ENCODE measurements at places on chromosomes 2 and 18.

- no peak for DNase-seq
Measured at GRCh38 chr2:102755284-102755683, 6.5 kb upstream of the TMEM182 start.

GRCh38 chr2:174157053-174157452 is 91.3 kb downstream of the OLA1 start:
- DNase-seq = no peak

GRCh38 chr2:200443916-200444315 is 66.0 kb downstream of the KCTD18 start:
- DNase-seq = no peak

GRCh38 chr2:231803501-231804138 is 17.4 kb downstream of the COPS7B start:
- DNase-seq = no peak

DNA sequence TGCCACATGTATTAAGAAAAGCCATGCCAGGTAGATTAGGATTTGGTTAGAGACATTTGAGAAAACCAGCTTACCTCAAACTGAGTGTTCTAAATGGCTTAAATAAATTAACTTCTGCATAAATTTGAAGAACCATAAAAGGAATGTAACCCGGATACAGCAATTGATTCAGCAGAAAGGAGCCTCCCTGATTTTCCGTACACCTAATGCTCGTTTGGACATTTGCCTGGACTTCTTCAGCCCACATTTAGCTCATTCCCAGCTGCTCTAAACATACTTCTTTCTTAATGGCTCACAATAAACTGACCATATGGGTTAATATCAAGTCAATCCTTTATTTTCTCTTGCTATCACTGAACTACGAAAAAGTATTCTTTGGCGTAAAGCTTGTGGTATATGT is 392.4 kb downstream of the ZNF516 start:
- DNase-seq = no peak

- no peak for DNase-seq
Measured at GRCh38 chr2:205058409-205058808, 513.1 kb downstream of the PARD3B start.

DNA sequence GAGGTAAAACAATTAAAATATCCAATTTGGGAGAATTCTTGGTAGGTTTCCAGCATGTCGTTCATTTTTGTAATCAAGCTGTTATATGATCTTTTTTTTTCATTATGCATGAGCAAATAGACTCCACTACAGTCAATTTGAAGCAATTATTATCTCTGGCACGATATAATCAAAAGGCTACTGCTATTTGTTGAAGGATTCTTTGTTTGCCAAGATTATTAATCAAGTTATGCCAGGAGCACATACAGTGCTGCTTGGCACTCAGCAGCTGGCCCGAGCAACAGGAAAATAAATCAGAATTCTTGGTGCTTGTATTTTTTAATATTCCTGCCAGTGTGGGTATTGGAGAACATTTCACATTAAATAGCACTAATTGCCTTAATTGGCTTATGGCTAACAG is 279.5 kb downstream of the RND3 start:
- no peak for DNase-seq

GRCh38 chr2:177466337-177467195 is 74.0 kb downstream of the AGPS start:
- no peak for DNase-seq

DNA sequence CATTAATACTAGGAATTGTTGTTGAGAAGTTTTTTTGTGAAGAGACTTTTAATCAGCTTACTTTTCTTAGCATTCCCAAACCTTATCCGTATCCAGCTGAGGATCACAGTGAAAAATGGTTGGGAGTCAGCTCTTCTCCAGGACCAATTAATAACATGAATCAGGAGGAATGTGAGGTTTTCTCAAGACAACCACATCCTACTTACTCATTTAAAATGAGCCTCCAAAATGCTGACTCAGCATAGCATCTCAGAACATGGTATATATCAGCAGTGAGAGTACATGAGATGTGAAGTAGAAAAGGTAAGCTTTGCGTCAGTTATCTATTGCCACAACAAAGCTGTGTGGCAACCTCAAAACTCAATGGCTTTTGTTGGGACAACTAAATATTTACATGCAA is 140.3 kb downstream of the NRP2 start:
- DNase-seq = no peak

DNA sequence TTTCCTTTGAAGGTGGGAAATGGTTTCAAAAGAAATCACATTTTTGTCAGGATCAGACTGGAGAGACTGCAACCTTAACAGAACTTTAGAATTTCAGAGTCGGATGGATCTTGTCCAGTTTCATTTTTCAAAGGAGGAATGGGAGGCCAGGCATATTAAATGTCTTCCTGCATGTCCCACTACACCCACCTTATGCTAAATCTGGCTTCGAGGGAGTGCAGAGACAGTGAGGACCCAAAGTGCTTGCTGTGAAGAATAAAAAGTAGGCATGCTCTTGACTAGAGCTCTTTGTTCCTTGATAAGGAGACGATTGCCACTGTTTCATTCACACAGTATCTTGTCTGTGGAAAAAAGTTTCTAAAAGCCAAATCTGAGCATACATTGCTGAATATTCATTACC is 197.6 kb downstream of the SLC4A3 start:
- DNase-seq = no peak

- DNase-seq = no peak
Measured at GRCh38 chr18:13879492-13879891, 35.8 kb downstream of the MC2R start.

DNA sequence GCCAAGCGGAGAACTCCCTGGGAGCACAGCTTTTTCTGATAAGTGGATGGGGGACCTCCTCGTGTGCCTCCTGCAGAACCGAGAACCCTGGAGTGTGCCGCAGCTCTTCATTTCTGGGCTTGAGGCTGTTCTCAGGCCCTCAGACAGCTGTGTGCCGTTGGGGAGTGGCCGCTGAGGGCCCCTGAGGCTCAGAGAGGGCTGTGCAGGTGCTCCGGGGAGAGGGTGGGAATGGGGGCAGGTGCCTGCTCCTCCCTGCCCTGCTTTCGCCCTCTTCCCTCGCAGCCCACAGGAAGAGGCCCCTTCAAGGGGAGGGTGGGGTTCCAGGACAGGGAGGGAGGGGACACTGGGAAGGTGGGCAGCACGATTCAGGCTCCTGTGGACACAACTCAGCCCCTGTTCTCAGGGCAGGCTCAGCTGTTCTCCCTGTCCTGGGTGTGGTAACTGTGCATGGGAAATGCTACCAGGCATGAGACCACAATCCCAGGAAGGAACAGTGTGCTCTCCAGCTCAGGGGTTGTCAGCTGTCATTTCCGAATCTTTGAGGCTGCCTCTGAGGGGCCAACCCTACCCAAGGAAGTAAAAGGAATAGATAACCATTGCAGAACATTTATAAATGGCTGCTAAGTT is 11.3 kb downstream of the LCT start:
- DNase-seq = no peak

DNA sequence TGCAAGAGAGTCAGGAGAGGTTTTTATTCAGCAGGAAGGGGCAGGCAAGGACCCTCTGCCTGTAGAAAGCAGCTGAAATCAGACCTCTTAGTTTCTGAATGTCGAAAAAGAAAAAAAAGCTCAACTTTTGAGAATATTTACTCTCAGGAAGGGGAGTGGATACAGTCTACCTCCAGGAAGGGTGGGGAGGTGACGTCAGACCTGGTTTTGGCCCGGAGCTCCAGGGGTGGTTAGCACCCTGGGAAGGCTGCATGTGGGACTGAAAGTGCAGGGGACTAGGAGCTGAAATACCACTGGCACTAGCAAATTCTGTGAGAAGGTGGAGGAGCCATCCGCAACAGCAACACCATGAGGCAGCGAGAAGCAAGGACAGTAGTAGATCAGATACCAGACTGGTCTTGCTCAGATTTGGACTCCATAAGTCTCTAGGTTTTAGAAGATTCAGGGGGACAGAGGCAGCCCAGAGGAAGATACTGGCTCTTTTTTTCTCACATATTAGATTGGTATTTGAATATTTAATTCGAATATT is 19.8 kb downstream of the MC2R start:
- no peak for DNase-seq

DNA sequence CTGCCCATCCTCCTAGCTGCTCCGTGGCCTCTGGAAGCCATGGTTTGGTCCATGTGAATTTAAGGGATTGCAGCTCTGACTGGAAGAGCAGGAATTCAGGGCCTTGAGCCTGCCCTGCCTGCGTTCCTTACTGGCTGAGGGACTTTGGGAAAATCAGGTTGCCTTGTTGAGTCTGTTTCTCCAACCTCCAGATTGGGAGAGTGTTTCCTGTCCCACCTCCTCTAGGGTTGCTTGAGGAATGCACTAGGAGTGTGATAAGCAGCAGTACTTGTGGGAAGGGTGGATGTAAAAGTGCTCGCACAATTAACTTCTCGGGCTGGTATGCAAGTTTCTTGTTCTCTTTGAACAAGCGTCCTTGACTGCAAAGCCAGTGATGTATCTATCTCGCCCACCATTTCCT is 84.4 kb upstream of the YWHAQ start:
- no peak for DNase-seq

DNA sequence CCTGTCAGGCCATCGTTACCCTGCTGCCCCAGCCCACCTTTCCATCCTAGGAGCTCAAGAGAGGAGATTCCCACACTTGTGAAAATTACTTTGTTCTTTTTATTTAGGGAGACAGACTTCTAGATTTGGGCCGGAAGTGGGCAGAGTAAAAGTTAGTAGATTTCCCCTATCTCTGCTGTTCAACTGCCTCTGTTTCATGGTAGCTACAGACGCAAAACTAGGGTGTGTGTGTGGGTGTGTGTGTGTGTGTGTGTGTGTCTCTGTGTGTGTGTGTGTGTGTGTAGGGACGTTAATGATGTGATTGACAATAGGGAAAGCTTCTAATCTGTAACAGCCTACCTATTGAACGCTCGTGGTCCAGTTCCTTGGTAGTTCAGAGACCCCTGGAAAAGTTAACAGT is 438 bp downstream of the PSMA8 start:
- no peak for DNase-seq

DNA sequence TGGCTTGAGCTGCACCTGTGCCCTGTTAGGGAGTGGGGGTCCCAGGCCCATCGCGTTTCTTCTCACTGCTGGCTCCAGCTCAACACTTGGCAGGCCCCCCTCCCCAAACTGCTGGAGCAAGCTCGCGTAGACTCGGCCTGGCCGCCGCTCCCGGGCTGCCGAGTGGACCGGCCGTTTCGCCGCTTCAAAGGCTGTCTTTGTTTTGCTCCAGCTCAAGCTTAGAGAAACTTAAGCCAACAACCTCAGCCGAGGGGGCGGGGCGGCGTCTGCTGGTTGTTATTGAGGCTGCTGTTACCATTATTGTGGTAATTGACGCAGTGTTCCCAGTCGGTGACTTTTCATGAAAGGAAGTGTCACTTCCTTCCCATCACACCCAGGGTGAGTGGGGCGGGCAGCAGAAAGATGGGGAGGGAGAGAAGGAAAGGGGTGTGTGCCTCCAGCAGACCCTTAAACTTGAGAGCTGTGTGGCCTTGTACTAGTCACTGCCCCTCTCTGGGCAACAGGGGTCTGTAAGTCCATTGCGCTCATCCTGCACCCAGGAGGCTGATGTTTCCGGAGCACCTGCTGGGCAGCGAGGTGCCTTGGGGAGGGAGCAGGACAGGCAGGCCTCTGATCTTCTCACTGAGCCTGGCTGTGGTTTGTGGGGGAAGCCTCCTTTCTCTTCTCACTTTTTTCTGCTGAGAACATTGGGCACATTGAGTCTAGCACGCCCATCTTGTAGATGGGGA is 2.1 kb downstream of the ARID5A start:
- peak; percentile 89 for DNase-seq

DNA sequence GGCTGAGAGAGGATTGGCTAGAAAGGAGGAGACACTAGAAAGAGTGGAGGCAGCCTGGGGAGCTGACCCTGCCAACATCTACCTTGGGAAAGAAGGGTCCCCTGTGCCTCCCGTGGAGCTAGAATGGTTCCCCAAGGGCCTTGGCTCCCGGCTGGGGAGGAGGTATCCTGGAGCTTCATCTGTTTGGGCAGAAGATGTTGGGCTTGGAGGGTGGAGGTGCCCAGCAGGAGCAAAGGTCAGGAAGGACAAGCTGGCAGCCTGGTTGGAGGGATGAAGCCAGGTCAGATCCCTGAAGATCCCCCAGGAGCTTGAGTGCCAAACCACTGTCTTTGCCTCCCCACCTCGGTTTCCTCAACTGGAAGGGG is 2.9 kb downstream of the ATP6V1B1 start:
- no peak for DNase-seq

DNA sequence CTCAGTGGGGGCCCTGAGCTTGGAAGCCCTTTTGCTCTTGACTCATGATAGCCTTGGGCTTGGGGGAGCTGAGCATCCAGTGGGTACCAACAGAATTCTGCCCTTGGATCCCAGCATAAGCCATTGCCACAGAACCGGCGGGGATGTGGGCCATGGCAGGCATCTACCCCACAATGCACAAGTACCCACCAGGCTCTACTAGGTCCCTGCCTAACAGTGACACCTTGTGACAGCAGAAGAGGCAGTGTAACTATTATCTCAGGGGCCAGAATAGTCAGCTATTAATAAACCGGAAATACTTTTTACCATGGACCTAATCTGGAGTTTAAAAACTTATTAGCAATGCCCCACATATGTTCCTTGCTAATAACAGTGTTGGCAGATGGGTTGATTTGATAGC is 397.2 kb downstream of the TMEM182 start:
- no peak for DNase-seq

- DNase-seq = no peak
Measured at GRCh38 chr2:143528021-143528420, 398.8 kb downstream of the ARHGAP15 start.

DNA sequence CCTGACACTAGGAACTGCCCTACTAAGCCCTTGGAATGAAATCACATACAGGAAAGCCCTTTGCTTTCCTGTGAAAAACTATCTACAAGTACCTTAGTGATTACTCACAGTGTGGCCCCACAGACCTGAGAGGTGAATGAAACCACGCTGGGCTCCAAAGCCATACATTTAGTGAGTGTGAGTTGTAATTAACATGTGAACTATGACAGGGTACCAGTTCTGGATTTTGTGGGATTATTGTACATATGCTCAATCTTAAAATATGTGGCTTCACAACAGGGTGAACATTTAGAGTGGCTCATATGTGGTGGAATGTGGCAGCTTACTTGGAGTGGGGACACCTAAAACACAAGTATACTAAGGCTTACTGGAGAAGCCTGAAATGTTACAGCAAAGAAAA is 12.3 kb downstream of the KCTD1 start:
- DNase-seq = no peak

- DNase-seq = no peak
Measured at GRCh38 chr18:7668392-7668791, 101.3 kb downstream of the PTPRM start.

DNA sequence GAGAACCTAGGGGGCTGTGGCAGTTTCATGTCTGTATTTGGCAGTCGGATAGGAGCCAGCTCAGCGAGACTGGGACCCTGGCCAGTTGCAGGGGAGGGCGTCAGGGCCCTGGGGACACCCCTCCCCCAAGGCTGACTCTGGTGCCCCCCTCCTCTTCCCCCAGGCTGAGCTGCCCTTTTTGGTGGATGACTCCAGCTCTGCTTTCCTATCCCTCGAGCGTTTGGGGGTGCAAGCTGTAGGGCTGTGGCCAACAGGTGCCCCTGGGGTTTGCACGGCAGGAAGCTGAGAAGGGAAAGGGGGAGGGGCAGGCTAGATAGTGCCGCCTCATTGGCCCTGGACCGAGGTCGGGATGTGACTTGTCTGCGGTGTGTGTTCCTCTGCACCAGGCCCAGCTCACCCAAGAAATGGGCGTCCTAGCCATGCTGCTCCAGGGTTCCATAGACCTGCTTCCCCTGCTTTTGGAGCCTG is 26.4 kb downstream of the SPEG start:
- DNase-seq = no peak

GRCh38 chr2:200961674-200962073 is 1.8 kb downstream of the ORC2 start:
- no peak for DNase-seq

Measured in stimulated activated CD4-positive, alpha-beta T cell treated with anti-CD3 and anti-CD28 coated beads, Interleukin-1b, Interleukin-23, amount 100 ng/mL, for 48 hours (primary cell).